ENCODE measurements at places on chromosomes 12 and 14.

DNA sequence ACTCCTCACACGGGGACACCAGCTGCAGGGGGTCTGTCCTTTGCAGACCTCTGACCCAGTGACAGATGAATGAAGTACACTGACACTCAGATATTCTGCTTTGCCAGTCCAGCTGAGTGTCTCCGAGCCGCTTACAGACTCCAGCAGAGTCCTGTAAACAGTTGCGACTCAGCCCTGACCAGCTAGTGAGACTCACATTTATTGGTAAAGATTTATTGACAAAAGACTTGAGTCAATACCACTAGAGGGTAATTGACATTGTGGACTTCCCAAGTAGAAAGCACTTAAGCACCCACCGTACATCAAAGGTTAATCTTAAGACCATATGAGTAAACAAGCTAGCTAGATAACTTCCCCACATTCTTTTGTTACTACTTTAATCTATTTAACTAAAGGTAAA is 9.8 kb upstream of the FKBP4 start:
- DNase-seq: no peak

DNA sequence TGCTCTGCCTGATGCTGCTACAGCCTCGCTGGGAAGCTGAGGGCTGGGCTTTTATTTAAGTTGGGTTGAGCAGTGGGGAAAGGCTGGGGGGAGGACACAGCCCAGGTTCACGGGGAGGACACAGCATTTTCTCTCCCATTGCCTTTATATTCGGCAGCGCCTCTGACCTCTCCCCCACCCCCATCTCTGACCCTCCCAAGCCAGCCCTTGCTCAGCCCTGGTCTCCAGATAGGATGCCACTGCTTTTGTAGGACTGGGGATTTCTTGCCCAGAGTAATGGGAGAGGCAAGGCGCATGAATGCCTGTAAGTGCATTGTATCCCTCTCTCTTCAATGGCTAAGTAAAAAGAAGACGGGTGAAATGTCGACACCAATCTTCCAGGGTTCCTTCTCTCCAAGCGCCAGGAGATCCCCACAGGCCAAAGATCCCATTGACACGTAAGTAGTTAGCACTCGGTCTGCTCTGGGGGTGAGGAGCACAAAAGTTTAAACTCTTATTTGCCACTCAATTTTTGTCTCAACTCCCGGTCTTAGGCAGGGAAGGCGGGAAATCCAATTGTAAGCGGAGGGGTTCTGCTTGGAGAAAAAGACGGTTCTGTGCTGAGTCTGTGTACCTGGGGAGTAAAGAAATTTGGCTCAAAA is 4.6 kb downstream of the HOXC4 start:
- no peak for DNase-seq

GRCh38 chr12:127310548-127310947 is 956.4 kb upstream of the TMEM132C start:
- no peak for DNase-seq

DNA sequence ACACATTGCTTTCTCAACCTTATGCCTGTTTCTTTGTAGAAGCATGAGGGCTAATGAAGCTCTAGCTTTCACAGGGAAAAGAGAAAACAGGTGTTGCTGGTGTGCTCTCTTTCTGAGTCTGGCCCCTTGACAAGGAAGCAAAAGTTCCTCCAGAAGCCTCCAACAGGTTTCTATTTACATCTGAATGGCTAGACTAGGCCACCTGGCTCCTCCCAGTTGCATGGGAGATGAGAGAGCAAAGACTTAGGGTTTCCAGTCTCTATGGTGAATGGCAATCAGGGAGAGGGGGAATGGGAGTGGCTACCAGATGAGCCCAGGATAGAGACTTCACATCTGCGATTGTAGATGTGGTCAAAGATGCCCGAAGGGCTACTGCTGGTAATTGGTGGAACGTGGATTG is 138.1 kb upstream of the PLXNC1 start:
- no peak for DNase-seq

DNA sequence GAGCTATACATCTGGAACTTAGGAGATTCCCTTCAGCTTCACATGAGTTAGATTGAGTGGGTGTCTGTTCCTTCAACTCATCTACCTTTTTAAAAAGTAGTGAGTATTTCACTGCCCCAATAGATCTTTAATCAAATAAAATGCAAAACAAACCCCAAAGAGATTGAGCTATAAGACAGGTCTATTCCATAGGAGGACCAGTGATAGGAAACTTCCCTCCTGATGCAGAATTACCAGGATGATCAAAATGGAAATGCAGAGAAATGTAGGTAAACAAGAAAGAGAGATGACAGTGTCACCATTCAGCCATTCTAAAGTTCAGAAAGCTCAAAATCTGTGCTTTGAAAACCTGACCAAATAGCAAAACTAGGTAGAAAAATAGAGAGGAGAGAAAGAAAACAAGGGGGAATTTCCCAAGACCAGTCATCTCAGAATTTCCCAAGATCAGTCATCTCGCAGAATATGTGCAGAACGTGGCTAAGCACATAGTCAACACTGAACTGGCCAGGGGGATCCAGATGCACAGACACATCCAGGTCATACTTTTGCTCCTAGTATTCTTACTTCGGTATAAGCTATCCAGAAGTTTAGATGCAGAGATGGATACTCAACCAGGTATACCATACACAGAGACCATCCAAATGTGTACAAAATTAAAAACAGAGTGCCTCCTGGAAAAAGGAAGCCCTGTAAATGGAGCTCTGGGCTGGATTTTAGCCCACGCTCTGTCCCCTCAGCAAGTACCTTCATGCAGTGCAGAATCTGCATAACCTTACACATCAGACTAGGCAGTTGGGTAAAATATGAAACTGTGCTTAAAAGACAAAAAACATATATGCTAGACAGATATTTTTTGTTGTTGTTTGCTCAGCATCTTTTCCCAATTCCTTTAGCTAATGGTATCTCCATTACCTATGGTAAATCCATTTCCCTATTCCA is 27.4 kb downstream of the SLC41A2 start:
- no peak for DNase-seq

DNA sequence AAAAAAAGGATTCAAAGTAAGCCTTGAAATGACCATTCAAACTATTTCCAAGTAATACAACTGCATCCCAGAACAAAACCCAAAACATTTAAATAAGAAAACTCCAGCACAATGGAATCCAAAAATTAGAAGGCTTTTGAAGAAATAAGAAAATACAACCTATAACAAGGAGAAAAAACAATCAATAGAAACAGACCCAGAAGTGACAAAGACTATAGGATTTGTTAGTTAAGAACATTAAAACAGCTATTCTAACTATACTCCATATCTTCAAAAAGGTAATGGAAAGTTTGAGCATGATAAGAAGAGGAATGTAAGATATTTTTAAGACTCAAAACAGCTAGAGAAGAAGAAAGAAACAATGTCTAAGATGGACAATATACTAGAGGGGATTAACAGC is 39.3 kb upstream of the SRP54 start:
- DNase-seq: no peak

DNA sequence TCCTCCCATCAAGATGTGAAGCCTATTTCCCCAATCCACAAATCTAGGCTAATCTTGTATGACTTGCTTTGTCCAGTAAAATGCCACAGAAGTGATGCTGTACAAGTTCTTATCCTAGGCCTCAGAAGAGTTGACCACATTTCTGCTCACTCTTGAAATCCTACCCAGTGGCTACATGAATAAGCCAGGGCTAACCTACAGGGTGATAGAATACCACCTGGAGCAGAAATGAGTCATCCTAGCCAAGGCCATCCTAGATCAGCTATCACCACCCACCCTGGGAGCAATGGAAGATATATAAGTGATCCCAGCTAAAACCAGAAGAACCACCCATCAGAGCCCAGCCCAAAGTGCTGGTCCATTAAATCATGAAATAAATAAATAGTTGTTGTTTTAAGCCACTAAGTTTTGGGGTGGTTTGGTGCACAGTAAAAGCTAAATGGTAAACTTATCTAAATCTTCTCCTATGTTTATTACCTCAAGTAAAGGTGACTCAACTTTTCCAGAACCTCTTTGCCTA is 105.1 kb downstream of the RPS29 start:
- DNase-seq: no peak

DNA sequence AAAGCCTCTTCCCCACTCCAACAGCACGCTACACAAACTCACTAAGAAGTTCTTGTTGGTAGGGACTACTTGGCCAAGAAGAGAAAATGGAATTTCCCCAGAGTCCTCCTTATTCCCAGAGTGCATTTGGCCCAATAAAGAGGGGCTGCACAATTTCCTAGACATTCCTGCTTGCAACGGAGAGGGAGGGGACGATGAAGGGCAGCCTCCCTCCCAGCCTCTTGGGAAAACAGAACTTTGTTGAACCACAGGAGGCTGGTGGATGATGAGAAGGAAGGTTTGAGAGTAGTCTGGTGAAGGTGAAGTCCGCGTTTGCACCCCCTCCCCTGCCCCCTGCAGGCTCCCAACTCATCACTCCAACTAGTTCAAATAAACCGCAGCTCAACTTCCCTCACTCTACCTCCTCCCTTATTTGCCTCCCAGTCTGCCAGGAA is 19.1 kb upstream of the TBX3 start:
- no peak for DNase-seq
